ENCODE measurements at places on chromosomes 12 and 14. TPM values are rescaled to one million over a fixed set of nuclear protein-coding genes. Genes with fewer than 3 reads are reported as not detected.
A peak's percentile ranks its signal among the peaks of the same experiment; 100 is the strongest.

CAPZA3 gene
- not detected for total RNA-seq

AKAP6 gene
- total RNA-seq, result 4.5 TPM

CPNE6 gene
- not detected for total RNA-seq

DNA sequence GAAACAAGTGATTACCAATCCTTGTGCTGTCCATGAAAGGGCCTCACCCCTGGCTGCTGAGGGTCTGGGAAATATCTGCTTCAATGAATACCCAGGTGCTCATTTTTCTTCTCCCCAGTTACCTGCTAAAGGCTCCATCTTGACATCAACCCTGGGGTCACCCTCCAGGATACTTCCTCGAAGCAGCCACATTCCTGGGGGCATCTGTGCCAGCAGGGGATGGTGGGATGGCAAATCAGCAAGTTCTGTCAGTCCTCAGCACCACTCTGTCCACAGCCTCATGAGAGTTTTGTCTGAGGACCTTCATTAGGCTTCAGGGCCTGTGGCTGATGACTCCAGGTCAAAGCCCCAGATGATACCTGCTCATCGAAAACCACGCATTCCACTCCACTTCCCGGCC is 124.8 kb downstream of the ZFP36L1 start:
- H3K4me1 ChIP-seq, result peaks cover 63% of the 10 kb centered on the region
- H3K4me3 ChIP-seq, result no peak overlapping the region
- H3K27me3 ChIP-seq, result no peaks in the 10 kb centered on the region
- H3K27ac ChIP-seq, result no peak overlapping the region
- no peaks in the 10 kb centered on the region for H3K36me3 ChIP-seq

GRCh38 chr12:124734224-124734788 is 129.4 kb downstream of the SCARB1 start:
- no peaks in the 10 kb centered on the region for H3K36me3 ChIP-seq
- H3K4me1 ChIP-seq, result peaks cover 45% of the 10 kb centered on the region
- no peak for DNase-seq
- no peaks in the 10 kb centered on the region for H3K27me3 ChIP-seq
- peak overlapping the region; percentile 60 for H3K27ac ChIP-seq

DNA sequence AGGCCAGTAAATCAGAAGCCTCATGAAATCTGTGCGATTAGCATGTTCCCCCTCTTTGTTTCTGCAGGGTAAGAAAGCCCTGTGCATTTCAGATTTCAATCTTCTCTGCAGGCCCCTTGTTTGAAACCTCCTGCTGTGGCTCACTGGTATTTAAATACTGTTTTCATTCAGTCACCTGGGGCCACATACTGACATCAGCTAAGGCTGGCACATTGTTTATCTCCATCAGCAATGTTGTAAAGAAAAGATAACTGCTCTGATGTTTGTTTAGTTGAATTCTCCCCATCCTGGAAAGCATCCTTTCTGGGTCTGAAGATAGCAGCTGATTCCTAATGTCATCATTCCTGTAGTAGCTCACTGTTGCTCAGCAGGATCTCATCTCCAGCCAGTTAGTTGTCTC is 554.9 kb downstream of the NRXN3 start:
- H3K4me1 ChIP-seq, result no peaks in the 10 kb centered on the region
- H3K27ac ChIP-seq, result no peak overlapping the region
- no peaks in the 10 kb centered on the region for H3K36me3 ChIP-seq
- no peak for DNase-seq
- H3K27me3 ChIP-seq, result no peaks in the 10 kb centered on the region

DNA sequence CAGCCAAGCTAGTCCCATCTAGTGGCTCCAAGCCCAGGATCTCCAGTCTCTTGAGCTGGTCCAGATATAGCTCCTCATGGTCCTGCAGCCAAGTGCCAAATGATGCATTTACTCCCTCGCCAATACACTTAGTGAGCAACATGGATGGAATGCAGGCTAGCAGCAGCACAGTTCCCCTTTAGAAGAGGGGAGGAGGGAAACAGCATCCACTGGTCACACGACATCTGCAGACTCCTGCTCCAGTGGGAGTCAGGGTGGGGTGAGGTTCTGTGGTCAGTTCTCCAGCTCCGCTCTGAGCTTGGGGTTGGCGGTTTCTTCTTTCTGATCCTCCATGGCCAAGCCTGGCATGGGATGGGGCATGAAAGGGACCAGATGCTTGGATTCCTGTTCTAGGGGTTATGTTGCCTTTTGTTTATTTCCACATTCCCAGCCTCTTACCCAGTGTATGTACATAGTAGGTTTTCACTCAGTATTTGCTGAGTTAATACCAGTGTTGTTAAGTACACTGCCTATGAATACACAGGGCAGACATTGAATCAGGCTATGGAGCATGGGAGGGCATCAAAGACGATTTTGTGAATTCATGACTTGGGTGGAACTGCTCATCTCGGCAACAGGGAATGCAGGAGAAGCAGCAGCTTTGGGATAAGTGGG is 57.3 kb downstream of the GALNT16 start:
- H3K27ac ChIP-seq, result peak overlapping the region; percentile 54
- no peaks in the 10 kb centered on the region for H3K36me3 ChIP-seq
- H3K4me1 ChIP-seq, result peaks cover 27% of the 10 kb centered on the region
- H3K4me3 ChIP-seq, result no peak overlapping the region

DNA sequence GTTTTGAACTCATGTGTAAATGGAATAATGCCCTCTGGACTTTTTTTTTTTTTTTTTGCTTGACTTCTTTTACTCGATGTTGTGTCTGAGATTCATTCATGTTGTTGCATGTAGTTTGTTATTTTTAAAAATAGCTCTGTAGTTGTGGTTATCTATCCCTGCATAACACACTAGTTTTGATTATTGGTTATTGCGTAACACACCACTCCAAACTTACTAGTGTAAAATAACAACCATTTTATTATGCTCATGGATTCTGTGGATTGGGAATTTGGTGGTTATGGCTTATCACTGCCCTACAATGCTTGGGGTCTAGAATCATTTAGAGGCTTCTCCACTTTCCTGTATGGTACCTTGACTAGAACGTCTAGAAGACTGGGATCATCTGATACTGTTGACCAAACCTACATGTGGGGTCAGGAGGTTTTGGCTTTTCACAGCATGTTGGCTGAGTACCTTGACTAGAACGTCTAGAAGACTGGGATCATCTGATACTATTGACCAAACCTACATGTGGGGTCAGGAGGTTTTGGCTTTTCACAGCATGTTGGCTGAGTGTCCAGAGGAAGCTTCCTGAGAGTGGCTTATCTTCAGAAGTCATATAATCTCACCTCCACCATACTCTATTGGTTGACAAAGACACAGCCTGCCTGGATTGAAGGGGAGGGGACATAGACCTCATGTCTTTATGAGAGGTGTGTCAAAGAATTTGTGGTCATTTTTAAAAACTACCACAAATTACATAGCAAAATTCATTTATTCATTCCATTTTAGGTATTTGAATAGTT is 11.6 kb downstream of the VRK1 start:
- peaks cover 7% of the 10 kb centered on the region for H3K4me1 ChIP-seq
- no peak for DNase-seq
- no peaks in the 10 kb centered on the region for H3K27me3 ChIP-seq
- no peaks in the 10 kb centered on the region for H3K36me3 ChIP-seq
- H3K27ac ChIP-seq, result no peak overlapping the region
